Activated T-helper 1 cell treated with anti-CD3 and anti-CD28 coated beads, Interleukin-2, amount 50 U/mL, for 16 hours (primary cell): ENCODE measurements at places on chromosomes 13 and 19.

DNA sequence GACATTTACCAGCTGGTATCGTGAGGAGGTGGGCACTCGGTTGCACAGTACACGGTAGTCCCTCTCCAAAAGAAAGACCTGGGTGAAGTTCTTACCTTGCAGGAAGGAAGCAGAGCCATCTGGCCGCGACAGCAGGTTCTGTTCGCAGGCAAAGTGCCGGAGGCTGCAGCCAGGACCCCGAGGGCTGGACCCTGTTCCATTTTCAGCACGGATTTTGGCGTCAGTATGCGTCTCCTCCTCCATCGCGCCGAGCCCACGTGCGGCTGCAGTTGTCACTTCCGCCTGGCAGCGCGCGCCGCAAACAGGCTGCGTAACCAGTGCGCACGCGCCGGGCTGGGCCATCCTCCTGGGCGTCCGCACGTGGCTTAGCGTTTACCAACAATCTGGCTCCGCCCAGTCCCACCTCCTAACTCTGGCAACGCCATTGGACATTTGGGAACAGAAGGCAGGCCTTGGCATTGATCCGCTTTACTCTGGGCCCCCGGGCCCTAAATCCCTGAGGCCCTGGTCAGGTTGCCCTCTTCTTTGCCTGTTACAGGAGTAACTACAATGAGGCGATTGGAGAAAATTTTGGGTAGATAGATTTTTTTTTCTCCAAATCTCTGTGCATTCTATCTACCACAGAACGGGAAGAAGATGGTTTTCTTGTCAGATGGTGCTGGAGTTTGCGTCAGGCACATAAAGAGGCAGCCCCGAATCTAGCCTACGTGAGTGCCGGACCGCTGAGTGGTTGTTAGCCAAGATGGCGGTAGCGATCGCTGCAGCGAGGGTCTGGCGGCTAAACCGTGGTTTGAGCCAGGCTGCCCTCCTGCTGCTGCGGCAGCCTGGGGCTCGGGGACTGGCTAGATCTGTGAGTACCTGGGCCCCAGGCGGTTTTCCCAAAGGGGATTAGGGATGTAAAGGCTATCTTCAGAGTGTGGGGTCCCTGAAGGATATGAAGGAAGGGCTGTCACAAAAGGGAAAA, at the start of the genes BCKDHA and EXOSC5:
BCKDHA (plus strand) TSS at position 733 of the 964 bp plus-strand sequence; CDS start at position 743, 10 bp downstream.
EXOSC5 (minus strand) TSS at position 274 of the 964 bp plus-strand sequence; CDS start at position 243, 31 bp downstream.
- DNase-seq: peak; percentile 99

GRCh38 chr19:6007866-6008265, 29.9 kb upstream of the RANBP3 start:
- DNase-seq: no peak

GRCh38 chr13:90428522-90429210, 918.8 kb upstream of the MIR17HG start:
- DNase-seq: no peak

- DNase-seq: no peak
These were observed 3.5 kb downstream of the C19orf67 start for GRCh38 chr19:14081797-14082674.

DNA sequence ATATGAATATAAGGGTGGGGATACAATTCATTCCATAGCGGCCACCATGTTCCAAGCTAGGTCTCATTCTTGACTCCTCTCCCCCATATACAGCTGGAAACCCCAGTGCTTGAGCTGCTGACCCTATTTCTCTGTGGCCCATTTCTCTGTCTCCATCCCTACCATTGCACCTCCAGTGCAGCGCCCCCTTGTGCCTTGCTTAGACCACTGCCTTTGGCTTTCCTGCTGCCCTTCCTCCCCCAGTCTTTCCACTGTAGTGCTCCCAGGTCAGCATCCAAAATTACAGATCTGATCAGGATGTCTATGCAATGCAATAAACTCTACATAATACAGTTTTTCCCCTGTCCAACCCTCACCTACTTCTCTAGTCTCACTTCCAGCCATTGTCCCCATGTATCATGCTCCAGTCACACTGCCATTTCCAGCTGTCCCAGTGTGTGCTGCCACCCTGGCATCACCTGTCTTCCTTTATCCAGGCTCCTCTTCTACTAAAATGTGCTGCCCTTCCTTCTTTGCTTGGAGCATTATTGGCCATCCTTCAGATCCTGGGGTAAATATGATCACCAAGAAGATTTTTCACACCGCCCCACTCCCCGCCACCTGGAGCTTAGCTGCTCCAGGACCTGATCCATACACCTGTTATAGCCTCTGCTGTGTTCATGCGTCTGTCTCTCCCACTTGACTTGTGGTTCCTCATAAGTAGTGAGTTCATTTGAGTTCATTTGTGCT, 199.4 kb upstream of the IPO5 start:
- DNase-seq: no peak
